ENCODE measurements at places on chromosomes 6 and 20.

- no peak for DNase-seq
These were observed 16.4 kb downstream of the RANBP9 start for GRCh38 chr6:13695252-13695651.

DNA sequence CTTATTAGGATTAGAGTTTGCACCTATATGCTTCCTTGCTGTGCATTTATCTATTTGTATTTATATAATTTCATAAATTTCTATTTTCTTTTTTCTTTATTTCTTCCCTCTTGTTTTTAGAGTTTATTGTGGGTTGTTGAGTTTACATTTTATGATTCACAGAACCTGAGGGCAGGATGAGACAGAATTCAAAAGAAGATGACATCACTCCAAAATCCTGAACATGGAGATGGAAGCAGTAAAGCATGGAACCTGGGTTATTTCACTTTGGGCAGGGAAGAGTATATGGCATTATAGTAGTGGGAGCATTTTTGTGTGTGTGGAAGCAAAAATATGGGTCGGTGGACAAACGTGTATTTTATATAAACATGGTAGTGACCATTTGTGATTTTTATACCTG is 157.5 kb downstream of the RFX6 start:
- DNase-seq = no peak

DNA sequence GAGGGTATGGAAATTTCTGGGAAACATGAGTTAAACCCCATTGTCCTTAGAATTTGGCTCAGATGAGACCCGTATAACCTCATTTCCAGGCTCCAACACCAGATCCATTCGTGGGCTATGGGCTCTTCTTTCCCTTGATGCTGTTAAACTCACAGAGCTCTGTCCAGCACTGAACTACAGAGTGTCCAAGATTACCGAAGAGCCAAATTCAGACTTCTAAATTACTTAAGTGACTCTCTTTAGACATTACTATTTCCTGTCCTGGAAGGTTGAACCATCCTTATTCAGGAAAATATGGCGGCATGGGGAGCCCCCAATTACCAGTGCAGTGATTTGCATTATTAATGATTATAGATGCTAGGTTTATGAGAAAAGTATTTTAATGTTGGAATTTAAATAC is 124.9 kb upstream of the EDN1 start:
- no peak for DNase-seq

DNA sequence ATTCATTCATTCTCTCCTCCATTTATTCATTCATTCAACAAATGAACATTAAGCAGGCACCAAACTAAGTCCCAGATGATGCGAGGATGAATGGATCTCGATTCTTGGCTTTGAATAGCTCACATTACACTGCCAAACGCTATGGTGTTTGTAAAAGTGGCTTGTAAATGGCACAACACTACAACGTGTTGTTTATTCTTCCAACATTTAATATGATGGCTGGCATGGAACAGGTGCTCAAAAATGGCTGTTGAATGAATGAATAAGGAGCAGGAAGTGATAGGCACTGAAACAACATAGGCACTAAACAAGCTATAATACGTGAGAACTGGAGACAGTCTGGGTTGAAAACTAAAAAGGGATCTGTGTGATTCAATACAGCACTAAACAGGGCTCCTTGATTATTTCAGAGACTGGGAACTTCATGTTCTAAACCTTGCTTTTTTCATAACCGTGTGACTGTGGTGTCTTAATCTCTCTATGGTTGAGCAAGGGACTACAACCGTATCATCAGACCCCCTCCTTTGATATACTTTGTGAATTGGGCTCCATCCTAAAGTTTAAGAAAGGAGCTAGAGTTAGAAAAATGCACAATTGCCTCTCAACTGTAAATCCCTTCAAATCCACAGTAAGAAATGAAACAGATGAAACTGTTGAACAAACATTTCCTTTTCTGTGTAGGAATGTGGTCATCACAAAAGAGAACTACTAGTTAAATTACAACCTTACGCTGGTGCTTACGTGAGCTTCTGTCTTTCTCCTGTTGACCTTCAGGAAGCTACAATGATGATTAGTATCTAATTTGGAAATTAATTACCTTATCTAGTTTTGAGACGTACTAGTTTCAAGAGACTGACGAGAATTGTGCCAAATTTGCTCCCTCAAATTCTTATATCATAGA is 16.9 kb upstream of the SLC16A10 start:
- no peak for DNase-seq

- no peak for DNase-seq
These were observed 15.8 kb downstream of the ABHD12 start for GRCh38 chr20:25374842-25375241.

DNA sequence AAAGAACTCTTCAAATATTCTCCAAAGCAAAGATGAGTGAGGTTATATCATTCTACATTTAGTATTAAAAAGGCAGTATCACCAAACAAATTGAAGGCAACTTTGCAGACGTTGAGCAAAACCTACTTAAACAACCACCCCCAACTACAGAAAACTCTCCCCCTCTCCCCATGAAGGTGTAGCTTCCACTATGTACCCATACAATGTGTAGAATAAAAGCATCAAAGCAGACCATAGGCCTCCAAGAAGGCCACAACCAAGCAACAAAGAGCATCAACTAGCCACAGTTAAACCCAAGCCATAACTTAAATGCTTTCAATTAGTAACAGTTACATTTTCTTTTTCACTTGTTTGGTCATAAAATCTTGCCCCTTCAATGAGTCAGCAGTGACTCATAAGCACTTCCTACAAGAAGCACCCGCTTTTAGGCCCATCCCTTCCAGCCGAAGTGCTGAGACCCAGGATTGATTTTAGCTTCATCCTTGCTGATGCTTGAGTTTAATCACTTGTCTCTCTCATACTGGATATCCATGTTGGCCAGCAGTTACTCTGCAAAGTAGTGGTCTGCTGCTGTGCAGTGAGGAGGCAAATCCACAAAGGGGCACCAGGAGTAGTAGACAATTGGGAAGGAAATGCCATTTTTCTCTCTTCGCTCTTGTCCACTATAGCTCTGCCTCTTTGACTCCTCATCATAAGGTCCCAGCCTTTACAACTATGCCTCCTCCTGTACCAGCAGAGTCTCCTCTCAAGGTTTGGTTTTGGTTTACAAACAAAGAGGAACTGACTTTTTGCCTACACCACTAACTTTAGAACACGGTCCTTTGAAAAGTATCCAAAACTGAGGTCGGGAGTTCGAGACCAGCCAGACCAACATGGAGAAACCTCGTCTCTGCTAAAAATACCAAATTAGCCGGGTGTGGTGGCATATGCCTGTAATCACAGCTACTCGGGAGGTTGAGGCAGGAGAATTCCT is 8.4 kb upstream of the NUP153 start:
- DNase-seq = no peak

GRCh38 chr6:14380086-14380820 is 262.7 kb downstream of the CD83 start:
- DNase-seq = no peak

- no peak for DNase-seq
These were observed 8.7 kb downstream of the GPLD1 start for GRCh38 chr6:24480705-24481104.

- DNase-seq = no peak
These were observed 234.2 kb upstream of the CITED2 start for GRCh38 chr6:139608466-139609261.

GRCh38 chr6:50362706-50363105 is 313.0 kb upstream of the DEFB112 start:
- no peak for DNase-seq

GRCh38 chr20:6579417-6579816 is 188.1 kb upstream of the BMP2 start:
- no peak for DNase-seq

GRCh38 chr20:60054716-60055634 is 96.8 kb downstream of the CDH26 start:
- no peak for DNase-seq

GRCh38 chr6:5438922-5439584 is 177.7 kb downstream of the FARS2 start:
- no peak for DNase-seq

GRCh38 chr6:411402-412145 is 20.0 kb downstream of the IRF4 start:
- DNase-seq = no peak

Data from stimulated activated CD4-positive, alpha-beta T cell treated with anti-CD3 and anti-CD28 coated beads, Interleukin-15, amount 100 ng/mL, for 1 hour (primary cell).